Left renal cortex interstitium (tissue), 4 donors: ENCODE measurements at places on chromosomes 3 and 15. TPM values are rescaled to one million over a fixed set of nuclear protein-coding genes. Genes with fewer than 3 reads are reported as not detected.

DNA sequence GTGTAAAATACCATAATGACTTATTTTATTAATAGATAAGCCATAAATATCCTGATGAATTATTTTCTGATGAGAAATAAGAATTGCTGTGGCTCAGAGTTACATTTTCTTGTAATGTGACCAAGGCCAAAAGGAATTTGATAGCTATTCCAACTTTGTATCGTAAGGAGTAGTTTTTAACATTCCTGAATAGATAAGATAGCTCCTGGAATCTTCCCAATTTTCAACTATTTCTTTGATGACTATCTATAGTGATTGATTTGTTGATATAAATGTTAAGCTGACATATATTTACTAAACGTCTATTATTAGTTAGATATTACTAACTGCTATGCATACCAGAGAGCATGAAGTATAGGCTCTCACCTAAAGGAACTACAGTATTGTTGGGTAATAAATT is 49.1 kb upstream of the SATB1 start:
- no peak for DNase-seq

The EEF1AKMT4 gene
- polyA plus RNA-seq: 2.3 TPM

- no peak for DNase-seq
Measured at GRCh38 chr3:148992027-148992634, 791 bp downstream of the GYG1 start.

DNA sequence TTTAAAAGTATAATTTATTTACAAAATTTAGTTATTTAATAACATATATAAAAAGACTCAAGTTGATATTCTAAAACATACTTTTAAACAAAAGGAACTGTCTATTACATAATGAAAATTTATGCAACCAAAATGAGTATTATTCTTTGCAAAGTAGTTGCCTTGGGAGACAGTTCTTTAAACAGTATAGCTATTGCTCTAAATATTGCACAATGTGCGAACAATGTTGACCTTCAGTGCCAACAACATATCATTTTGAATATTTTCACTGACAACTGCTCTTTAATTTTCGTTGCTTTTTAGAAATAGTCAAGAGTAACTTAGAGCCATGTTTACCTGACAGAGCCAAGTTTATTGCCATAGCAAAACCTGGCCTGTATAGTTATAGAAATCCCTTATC is 124.9 kb downstream of the ZBTB20 start:
- DNase-seq: no peak

The GOLGA6L7 gene
- polyA plus RNA-seq: 0.23 TPM

The CRELD1 gene
- 72.6 TPM for polyA plus RNA-seq

The CYP1A2 gene
- polyA plus RNA-seq: 0.25 TPM

DNA sequence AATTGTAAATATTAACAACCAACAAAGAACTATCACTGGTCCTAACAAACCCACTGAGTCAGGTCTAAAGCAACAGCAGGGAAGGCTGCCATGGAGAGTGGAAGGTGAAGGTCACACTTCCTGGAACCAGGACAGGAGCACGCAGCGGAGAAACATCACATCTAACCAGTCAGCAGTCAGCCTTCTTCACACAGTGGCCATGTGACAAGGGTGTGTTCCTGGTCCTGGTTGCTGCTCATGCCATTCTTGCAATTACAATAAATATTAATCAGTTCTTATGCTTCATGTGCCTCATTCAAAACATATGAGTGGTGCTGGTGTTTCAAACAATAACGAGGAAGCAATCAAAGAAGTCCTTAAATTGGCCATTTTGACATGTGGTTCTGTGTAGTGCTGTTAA is 162.8 kb downstream of the ARRDC4 start:
- DNase-seq: no peak
